ENCODE measurements at places on chromosomes 3 and 15.

- DNase-seq, result no peak
Measured at GRCh38 chr3:182608832-182609231, 184.5 kb upstream of the ATP11B start.

GRCh38 chr3:128681369-128681829, 30.8 kb upstream of the RPN1 start:
- DNase-seq, result no peak

DNA sequence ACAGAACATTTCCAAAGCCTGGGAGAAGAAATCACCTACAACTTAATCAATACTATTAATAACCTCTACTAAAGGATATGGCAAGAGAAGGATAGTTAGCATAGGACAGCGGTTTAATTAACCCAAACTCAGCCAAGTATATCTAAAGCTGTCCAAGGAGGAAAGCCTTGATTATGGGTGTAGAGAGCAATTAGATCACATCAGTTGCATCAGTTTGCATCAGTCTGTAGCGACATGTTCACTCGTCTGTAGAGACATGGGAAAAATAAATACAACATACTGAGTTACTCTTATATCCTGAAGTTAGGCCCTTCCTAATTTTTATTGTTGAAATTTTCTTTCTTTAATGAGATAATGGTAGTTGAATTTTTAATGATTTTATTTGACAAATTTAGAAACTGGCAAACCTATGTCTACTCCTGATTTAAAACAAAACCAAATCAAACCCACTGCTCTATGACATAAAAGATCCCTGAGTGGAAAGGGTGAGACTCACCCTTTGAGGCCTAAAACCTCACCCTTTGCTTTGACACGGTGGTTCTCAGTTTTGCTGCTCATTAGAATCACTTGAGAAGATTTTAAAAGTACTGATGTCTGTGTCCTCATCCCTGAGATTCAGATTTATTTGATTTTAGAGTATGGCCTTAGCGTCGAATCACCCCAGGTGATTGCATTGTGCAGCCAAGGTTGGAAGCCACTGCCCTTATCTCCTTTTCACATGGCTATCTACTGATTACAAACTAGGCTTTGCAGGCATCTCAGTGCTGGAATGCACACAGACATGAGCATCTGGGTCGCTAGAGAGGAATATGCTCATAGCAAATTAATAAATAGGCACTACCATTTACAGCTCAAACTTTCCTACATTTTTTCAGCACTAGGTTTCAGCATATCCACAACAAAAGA, 2.8 kb upstream of the CLRN1 start:
- no peak for DNase-seq

DNA sequence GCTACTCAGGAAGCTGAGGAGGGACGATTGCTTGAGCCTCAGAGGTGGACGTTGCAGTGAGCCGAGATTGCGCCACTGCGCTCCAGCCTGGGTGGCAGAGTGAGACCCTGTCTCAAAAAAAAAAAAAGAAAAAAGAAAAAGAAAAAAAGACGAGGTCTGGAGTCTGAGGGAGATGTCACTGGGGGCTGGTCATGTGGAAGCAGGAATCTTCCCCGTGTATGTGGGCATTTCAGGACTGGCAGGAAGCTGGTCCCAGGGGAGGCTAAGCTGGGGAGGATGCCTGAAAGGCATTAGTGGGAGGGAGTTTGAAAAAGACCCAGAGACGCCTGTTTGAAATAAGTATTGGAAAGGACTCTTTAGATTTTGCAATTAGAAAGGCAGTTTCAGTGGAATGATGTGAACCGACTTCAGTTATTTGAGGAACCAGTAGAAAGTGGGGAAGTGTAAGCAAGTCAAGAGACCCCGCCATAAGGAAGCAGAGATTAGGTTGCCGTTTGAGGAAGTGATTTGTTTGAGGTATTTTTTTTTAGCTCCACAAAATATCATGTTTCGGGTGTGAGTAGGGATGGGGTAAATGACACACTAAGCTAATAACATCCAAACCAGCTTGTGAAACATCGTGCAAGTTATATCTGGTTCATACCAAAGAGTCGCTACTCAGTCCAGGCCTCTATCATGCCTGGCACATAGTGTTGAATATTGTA, 55.5 kb downstream of the ST6GAL1 start:
- DNase-seq, result no peak

All from CD4-positive, alpha-beta memory T cell (primary cell).